ENCODE measurements at places on chromosomes 5 and 9.
A peak's percentile ranks its signal among the peaks of the same experiment; 100 is the strongest.

DNA sequence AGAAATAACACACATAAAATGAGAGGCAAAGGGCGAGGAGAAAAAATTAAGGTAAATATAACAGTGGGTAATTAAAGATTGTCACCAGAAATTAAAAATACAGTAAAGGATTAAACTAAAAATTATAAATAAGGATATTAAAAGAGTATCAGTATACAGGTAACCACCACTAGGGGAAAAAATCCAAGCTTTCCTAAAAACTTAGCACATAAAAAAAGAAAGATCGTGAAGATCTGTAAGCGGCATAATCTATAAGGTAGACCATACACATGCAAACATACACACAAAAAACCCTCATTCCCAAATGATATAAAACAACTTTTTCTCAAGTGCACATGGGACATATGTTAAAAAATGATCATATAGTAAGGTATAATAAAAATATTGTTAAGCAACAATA, 577.3 kb upstream of the NUDT12 start:
- no peak for DNase-seq

GRCh38 chr5:158819840-158820620, 279.7 kb downstream of the EBF1 start:
- no peak for DNase-seq

- DNase-seq, result no peak
Measured at GRCh38 chr9:87179553-87180340, 232.4 kb upstream of the GAS1 start.

DNA sequence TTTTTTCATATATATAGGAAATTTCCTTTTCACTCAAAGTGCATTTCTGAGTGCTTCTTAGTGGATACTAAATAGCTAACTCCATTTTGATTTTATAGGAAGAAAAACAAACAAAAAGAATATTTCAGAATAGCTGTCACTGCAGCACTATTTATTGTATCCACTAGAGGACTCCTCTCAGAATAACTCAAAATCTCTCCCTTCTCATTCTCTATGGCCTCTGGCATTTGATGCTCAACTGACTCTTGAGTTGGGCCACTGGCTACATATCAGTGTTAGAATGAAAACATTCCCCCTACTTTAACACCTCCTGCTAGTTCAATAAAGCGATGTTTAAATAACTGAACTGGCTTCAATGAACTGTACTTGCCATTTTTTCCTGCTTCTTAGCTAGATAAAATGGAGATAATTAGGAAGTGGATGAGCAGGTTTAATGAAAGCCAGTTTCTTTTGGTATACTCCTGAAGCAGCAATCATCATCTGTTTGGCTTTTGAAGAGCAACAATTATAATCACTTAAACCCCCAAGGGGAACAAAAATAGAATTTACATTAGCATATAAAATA, 16.6 kb upstream of the ELAVL2 start:
- no peak for DNase-seq

GRCh38 chr9:93262537-93263310, 78.8 kb downstream of the WNK2 start:
- DNase-seq, result peak; percentile 27

DNA sequence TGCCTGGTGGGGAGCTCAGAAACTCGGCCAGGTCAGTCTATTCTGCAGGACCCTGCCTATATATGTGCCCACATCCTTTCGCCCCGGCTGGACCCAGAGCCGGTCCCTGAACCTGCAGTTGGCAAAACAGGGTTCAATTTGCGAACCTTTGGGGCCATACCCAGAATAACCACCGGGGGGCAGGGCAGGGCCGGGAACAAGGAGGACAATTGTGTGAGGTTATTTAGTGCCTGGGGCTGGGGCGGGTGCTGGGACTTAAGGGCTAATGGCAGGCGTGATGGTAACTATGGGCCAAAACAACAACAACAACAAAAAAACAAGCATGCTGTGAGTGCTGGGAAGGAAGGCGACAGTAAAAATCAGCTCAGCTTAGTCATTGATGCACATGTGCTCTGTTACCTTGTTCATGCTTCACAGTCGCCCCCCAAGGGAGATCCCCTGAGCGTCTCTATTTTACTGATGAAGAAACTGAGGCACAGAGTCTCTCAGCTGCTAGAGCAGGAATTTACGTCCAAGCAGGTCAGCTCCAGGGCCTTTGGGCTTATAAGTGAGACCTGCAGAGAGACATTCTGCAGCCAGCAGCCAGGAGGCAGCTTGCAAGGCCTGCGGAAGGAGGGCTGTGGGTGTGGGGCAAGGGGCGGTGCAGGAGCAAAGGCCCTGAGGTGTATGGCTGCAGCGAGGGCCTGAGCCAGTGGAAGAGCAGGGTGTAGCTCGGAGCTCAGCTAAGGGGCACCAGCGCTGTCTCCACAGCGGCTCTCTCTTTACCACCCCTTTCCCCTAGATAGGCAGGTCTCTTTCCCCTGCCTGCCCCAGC, 106.0 kb downstream of the PHF2 start:
- peak; percentile 73 for DNase-seq

DNA sequence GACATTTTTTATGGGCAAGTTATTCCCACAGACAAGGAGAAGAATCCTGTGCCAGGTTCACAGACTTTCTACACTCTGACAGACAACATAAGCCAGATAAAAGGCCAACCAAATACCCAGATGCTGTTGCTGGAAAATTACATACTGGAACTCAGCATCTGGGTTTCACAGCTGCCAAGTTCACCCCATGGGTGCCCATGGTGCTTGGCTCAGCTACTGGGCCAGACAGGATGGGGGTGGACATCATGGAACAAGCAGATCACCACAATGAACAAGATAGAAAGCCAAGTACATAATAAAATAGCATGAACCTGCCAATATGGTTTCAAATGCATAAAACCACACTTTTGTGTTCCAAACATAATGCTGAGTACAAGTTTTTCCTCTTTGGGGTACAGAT, 999.8 kb downstream of the NR2F1-AS1 start:
- no peak for DNase-seq

DNA sequence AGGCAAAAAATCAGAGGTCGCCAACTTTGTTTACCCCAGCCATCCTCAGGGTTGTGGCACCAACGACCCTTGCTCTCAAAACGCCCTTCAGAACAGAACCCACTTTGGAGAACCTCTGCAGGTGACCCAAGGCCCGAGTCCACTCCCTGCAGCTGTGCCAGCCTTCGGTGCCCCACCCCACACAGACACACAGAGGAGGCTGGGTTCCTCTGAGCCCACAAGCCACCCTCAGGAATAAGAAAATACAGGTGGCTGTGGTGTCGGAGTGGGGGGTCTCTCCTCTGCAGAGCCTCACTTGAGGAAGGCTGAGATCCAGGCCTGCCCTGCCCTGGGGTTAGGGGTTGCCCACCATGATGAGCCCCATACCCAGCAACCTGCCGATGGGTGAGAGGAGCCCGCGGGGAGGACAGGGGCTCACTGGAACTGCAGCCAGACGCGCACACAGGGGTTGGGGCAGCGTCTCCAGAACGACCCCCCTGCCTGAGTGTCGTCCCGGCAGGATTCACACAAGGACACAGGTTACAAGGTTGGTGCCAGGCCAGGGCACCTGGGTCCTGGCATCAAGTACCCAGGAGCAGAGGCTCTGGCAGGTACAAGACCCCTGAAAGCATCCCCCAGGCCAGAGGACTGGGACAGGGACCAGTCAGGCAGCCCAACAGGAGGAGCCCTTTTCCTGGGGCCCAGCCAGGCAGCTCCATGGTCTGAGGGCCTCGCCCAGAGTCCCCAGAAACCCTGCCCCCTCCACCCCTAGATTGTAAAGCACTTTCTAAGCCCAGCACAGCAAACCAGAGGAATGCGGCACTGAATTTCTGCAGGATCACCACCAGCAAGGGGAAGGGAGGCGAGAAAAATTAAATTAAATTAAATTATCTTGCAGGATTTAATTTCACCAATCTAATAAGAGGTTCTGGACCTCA, 40.0 kb downstream of the NACC2 start:
- DNase-seq, result no peak

- no peak for DNase-seq
Measured at GRCh38 chr9:134987906-134988700, 70.4 kb upstream of the FCN1 start.

DNA sequence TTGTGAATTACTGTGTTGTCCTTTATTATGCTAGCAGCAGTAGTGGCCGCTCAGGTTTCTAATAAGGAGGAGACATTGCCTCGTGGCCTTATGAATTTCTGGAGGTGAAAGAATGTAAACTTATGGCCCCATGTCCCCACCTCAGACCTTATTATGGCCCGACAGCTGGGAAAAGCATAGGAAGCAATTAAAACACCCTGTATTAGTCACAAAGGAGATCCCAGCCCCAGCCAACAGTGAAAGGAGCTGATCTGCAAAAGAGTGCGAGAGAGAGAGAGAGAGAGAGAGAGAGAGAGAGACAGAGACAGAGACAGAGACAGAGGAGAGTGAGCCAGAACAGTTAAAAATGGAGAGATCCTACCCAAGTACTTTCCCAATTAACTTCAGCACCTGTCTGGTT, 269.3 kb downstream of the DMRT2 start:
- DNase-seq, result no peak

DNA sequence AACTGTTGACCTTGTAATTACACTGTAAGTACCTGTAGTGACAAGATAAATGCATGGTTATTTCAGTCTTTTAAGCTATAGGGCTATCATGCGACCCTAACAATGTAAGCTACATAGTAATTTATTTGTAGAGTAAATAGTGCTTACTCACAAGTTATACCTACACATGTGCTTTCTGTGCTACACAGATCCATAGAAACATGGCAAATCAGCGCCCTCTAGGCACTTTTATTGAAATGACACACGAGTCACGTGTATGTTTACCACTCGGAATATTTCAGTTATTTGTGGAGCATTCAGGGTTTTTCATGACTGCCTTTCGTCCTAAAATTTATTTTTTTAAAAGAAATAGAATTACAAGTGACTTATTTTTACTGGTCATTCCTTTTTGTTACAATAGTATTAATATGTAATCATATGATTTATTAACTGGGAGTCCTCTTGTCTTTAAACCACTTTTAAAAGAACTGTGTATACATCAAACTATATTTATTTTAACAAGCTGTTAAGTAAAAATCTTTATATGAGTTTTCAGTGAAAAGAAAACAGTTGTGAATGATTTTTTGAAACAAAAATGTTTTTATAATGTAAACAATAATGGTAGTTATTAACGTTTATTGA, 1242.3 kb upstream of the WWC1 start:
- no peak for DNase-seq

DNA sequence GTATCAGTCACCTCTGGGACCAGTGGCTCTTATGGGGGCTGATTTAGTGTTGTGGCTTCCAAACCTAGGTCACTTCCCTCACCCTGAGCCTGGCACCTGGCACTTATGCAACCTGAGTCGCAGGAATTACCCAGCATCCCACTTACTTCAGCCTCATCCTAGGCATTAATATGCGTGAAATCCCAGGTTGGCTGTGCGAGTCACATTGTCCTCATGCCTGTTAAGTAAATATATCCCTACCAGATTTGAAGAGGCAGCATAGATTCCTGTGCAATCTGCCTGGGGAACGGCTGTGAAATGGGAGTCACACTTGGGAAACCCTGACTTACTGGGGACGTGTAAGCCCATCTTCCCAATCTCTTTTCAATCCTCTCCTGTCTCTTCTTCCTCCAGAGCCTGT, 42.7 kb upstream of the AKNA start:
- DNase-seq, result peak; percentile 15

- DNase-seq, result no peak
Measured at GRCh38 chr5:173243831-173244305, 8.9 kb upstream of the NKX2-5 start.
